ENCODE measurements at places on chromosomes 12 and 14.

DNA sequence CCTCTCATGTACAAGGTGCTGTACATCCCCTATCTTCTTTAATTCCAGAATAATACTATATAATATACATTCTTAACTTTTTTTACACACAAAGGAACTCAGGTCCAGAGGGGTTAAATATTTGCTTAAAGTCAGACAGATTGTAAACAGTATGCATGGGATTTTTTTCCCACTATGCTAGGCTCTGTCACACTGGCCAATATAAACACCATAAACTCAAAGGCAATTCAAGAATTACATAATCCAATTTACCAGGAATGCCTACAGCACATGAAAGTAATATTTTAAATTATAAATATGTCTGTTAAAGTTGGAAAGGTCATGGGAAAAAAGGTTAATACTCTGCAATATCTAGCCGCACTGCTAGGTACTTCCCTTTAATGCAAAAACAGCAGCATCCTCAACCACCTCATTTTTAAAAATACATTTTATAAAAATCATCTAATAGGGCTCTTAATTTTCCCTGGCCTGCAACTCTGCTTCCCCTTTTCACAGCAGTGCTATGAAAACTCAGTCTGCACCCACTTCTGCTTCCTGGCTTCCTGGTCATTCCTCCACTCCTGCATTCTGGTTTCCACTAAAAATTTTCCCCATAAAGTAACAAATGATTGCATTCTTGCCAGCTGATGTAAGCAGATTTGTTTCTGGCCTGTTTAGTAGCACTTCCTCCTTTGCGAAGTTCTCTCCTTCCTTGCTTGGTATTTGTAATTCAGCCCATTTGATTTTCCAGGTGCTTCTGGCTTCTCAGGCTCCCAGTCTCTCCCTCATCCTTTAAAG lies 128.1 kb downstream of the ITPR2 start:
- no peak for DNase-seq

- DNase-seq, result no peak
These were observed 19.7 kb downstream of the SOAT2 start for GRCh38 chr12:53122961-53123468.

- DNase-seq, result no peak
These were observed 20.8 kb upstream of the AMN start for GRCh38 chr14:102901633-102902032.

GRCh38 chr12:121581686-121582429 lies 1.0 kb upstream of the KDM2B start:
- no peak for DNase-seq

DNA sequence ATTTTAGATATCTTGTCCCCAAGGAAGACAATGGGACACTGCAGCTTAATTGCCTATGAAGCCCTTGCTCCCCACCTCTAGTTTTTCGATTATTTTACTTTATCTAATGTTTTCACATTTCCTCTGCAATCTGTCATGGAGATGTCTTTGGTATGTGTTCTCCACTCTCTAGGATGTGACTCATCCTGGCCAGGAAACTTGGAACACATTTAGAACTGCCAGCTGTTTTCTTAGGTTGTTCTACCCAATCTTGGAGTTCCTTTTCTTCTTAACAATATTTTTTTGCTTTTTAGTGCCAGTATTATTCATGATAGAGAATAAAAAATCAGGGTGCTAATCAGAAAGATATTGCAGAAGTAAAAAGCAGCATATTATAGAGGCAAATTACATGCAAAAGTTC lies 101.7 kb upstream of the CLEC14A start:
- DNase-seq, result no peak

GRCh38 chr14:52901357-52901980 lies 49.4 kb downstream of the FERMT2 start:
- DNase-seq, result no peak

DNA sequence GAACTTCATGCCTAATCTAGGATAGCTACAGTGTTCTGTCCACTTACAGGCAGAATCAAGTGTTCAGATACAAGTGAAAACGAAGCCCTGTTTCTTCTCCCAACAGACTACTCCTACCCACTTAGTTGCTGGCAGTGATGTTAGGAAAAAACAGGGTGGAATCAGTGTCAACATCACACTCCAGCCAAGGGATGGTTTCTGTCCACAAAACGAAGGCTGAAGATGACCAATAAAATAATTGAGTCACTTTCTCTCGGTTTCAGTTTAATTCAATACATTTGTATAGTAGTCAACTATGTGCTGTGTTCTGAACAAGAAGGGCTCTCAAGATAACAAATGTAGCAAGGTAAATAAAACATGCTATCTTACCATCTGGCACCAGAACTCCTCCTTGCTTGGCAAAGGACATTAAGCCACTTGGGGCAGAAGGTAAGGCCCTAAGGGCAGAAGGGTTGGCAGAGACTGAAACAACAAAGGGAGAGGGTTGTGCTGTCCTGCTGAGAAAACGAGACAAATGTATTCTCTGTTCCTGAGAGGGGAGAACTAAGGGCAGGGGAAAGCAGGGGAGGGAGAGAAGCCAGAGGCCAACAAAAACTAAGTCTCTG lies 393.6 kb downstream of the DPF3 start:
- no peak for DNase-seq

DNA sequence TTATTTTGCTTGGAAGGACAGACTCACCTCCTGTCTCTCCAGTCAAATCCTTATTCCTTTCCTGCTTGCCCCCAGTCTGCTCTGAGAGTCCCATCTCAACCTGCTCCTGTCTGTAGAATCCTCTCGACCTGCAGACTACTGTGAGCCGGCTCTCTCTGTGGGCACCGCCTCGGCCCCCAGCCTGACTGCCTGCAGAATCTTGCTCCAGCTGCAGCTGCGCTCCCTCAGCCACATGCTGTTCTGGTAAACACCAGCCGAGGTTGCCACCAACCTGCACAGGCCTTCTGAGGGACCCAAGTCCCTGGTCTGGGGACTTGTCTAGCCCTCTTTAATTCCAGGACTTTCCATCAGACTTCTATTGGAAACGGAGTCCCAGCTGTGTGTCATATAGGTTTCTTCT lies 44.8 kb upstream of the PRMT8 start:
- DNase-seq, result no peak

DNA sequence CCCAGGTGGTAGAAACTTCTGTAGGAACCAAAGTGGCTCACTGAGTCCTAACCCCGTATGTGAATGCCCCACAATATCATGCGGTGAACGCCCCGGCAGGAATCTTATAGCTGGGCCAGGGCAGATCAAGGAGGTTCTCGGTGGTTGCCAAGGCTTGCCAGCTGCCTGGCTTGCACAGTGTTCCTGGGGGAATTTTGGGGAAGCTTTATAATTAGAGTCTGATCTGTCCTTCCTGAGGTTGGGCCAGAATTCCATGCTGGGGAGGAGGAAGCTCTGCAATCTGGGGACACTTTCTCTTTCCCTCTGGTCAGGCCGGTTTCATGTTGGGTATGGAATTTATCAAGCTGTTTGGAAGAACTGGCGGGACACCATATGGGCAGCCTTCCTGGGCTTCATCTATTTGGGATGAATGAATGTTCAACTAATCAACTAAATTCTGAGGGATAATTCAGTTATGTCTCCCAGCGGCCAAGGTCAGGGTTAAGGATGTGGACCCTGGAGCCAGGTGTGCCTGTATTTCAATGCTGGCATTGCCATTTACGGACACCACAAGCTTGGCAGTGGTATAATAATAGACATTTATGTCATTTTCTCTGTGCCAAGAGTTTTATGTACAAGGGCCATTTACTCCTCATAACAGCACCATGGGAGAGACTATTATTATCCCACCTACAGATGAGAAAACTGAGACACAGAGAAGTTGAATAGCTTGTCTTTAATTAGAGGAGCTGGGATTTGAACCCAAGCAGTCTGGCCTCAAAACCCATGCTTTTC lies 54.3 kb downstream of the SVOP start:
- DNase-seq, result no peak

GRCh38 chr14:47715330-47715729 lies 39.9 kb upstream of the MDGA2 start:
- DNase-seq, result no peak

DNA sequence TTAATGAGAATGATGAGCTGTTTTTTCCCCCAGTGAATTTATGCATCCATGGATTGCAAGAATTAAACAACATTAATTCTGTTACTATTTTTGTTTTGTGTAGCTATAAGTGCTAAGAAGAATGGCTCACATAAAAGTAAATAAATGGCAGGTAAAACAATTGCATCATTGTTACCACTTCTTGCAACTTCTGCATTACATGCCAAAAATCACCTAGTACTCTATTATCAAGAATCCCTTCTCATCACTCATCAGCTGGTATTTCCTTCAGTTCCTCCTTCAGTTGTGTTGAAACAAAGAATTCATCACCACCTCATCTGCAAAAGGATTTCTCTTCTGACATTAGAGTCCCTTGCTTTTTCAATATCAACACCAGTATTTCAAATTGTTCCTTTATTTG lies 773 bp downstream of the A2M start:
- DNase-seq, result no peak

GRCh38 chr14:82602794-82603193 lies 1069.1 kb upstream of the SEL1L start:
- DNase-seq, result no peak

GRCh38 chr14:36513012-36513420 lies 7.0 kb downstream of the NKX2-1 start:
- DNase-seq, result no peak

- DNase-seq, result no peak
These were observed 93.9 kb downstream of the DNAI7 start for GRCh38 chr12:25101092-25101445.

DNA sequence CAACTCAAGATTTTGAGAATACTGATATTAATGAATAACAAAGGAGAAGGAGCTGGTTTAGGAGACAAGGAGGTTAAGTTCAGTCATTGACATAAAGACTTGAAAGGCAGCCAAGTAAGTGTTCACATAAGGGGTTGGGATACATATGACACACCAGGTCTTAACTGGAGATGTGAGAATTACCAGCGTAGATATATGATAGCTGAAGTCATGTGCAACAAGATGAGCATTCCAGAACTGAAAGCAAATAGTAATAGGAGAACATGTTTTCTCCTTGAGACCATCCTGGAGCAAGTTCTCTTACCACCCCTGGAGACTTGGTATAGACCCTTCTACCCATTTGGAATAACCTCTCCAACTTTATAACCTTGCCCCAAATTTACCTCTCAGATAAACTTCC lies 43.3 kb upstream of the NPFF start:
- no peak for DNase-seq

DNA sequence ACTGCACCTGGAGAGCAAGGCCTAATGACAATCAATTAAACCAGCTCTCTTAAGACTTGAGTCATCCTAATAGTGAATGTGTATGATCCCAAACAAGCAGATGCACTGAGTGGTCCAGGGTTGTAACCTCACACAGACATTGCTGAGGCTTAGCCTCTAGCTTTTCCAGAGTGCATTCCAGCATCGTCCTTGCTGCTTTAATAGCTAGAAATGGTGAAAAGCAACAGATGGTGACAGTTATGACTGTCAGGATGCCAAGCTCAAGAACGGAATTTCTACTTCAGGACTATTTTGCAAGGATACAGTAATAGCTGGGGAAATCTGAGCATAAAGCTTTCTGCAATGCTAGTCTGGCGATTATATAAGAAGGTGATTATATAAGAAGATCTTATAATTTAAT lies 34.6 kb downstream of the PTPRR start:
- DNase-seq, result no peak

- DNase-seq, result no peak
These were observed 44.0 kb upstream of the EAPP start for GRCh38 chr14:34583525-34583924.

DNA sequence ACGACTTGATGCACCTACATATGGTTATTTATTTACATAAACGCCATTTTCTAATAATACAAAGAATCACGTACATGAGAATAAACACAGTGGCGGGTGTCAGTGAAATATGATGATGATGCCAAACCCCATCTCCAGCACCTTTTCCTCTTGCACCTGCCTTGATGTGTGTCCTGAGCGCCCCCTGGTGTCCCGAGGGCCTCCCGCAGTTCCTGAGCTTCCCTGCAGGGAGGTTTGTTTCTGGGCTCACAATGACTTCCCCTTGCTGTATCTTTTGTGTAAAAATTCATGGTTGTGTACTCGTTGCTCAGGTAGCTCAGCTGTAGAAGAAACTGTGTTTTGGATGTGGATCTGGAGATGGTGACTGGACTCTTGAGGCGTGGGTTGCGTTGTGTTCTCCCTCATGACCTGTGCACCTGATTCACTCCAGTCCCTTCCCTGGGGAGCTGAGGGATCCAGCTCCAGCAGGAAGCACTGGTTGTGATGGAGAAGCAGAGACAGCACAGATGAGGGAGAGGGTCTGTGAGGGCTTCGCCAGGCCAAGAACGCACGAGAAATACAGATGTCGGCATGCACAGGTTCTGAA lies 1037.8 kb downstream of the TMEM121 start:
- DNase-seq, result peak; percentile 64

DNA sequence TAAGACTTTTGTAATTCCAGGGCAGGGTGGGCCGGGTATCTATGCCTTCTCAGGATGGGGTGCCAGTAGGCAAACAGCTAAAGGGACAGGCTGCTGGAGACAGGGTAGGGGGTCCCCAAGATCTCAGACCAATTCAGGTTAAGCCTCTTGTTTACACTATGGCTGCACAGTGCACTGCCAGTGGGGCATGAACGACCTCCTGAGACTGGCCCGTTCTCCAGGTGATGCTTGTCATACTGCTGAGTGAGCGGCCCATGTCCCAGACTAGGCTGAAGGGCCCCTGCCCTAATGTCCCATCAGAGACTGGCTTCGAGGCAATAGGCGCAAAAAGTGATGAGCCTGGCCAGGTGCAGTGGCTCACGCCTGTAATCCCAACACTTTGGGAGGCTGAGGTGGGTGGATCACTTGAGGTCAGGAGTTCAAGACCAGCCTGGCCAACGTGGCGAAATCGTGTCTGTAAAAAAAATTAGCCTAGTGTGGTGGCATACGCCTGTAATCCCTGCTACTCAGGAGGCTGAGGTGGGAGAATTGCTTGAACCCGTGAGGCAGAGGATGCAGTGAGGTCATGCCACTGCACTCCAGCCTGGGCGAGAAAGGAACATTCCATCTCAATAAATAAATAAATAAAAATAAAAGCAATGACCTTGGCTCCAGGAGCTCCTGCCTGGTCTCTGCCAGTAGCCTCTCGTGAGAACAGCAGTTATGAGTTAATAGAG lies 12.6 kb downstream of the SLC25A29 start:
- DNase-seq, result no peak

Measured in activated naive CD4-positive, alpha-beta T cell (primary cell).